Germinal center (tissue), 1 donor: ENCODE measurements at places on chromosomes 1 and 21.

DNA sequence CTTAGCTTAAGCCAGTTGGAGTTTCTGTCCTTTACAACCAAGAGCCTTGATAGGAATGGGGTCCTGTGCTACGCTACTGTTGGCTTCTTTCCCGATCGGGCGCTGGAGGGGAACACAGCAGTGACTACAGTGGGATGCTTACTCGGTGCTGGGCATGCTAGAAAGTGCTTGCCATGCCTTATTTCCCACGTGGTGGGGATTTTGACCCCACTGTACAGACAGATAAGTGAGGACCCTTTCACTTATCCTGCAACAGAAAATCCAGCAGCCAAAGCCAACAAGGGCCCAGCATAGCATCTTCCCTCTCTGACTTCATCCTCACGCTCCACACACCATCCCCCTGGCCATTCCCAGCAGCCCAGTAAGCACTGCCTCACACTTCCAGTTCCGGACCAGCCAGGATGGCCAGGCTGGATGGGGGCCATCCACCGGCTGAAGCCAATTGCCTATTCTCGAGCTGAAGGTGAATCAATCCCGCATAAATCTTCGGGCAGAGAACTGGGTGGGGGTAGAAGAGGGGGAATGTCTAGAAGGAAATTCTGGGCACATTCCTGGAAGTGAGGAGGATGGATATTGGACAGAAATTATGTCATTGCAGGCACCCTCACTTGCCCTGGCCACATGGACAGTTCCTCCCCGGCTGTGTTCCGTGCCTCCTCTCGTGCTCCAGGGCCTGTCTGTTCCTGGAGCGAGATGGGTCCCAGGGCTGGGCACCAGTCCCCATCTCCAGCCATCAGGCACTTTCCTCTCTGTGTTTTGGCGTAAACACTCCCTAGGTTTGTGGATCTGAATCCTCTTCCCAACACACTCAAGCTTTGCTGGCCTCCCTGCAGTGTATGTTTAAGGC is 2.0 kb upstream of the ABCG1 start:
- no peak for DNase-seq

GRCh38 chr1:60679524-60680375 is 402.6 kb upstream of the NFIA start:
- no peak for DNase-seq

GRCh38 chr1:116270316-116271057 is 102.6 kb upstream of the ATP1A1 start:
- DNase-seq: no peak

GRCh38 chr1:183238071-183238470 is 52.0 kb downstream of the LAMC2 start:
- no peak for DNase-seq

- no peak for DNase-seq
Measured at GRCh38 chr21:42094811-42095210, 23.7 kb downstream of the UMODL1 start.

DNA sequence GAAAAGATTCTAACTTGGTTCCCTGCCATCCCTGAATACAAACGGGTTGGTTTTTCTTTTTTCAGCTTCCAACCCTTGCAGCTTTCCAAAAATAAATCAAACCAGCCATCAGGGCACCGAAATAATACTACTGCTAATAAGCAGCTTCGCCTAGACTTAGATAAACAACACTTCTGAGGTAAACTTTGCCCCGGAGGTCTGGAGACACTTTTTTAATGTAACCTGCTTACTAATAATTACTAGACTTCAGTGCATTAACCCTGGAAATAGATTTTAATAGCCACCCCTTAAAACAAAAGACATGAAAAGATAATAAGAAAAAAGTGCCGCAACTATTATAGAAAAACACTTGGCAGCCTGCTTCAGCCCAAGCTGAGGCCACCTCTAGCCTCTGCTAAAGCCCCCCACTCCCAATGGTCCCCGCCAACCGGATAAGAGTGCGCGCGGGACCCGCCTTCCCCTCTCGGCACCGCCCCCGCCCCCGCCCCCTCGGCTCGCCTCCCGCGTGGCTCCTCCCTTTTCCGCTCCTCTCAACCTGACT is 405 bp upstream of the GADD45A start:
- DNase-seq: no peak

DNA sequence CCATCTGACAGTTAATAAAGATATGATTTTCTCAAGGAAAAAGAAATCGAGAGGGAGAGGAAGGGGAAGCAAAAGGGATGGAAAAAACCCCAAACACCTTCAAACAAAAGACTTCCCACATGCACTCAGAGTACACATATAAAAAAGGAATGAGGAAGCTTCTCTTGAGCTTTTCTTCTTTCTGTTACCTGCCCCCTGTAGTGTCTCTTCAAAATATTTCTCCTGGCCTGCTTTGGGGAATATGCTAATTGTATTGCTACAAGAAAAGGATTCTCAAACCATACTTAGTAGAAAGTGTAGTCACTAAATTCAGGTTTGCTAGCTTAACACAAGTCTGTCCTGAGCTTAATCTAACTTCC is 58.7 kb downstream of the KIF14 start:
- no peak for DNase-seq

DNA sequence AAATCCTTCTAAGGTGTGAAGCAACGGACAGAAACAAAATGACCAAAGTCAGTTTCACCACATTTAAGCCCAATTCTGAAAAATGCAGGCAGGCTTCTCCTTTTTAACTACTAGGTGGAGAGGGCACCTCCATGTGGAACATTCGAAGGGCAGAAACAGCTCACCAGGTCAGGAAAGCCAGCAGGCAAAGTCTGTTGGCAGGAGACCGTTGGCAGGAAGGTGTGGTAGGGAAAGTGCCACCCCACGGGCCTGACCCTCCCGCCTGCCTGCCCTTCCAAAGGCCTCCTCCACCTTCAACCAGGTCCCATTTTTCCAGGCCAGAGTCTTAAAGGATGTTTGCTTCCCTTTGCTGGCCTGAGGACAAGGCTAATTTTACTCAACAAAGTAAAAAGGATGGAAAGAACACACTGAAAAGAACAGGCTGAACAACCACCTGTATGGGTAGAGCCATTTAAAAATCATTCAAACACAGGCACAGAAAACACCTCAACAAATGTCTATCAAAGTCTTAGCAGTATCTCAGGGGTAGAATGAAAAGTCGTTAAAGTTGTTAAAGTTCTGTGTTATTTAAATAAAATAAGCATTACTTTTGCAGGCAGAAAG is 26.4 kb downstream of the CAPZB start:
- DNase-seq: no peak

DNA sequence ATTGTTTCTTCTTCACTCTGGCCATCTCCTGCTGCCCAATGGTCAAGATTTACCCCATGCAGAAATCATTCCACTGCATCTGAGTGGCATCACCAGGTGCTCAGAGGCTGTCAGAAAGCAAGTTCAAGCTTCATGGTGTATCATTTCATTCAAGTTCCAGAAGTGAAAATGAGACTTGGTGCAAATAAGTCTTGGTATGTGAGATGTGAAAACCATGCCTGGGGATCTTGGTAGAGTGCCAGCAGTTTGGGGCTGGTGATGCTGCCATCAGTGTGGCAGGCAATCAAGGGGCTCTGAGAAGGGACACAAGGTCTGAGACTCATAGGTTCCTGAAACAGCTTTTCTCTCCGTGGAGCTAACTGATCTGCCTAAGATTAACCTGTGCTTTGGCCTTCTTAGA is 52.0 kb downstream of the CD2 start:
- no peak for DNase-seq

DNA sequence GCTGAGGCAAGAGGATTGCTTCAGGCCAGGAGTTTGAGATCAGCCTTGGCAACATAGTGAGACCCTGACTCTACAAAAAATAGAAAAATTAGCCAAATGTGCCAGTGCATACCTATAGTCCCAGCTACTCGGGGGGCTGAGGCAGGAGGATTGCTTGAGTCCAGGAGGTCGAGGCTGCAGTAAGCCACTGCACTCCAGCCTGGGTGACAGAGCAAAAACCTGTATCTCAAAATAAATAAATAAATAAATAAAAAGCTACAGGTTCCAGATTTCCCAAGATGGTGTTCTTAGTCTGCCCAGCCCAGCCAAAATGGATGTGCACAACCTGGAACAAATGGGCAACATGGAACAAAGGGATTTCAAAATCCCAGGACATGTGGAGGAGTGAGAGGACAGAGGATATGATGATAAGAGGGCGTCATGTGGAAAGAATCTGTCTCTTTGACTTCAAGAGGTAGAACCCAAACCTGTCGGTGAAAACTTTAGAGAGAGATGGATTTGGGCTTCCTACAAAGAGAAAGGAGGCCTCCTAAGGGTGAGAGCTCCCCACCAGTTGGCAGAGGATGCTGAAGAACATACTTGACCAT is 3.2 kb downstream of the EDARADD start:
- DNase-seq: no peak

- DNase-seq: no peak
Measured at GRCh38 chr1:196951711-196952394, 8.3 kb downstream of the CFHR2 start.
